ENCODE measurements at places on chromosomes 1 and 21.

DNA sequence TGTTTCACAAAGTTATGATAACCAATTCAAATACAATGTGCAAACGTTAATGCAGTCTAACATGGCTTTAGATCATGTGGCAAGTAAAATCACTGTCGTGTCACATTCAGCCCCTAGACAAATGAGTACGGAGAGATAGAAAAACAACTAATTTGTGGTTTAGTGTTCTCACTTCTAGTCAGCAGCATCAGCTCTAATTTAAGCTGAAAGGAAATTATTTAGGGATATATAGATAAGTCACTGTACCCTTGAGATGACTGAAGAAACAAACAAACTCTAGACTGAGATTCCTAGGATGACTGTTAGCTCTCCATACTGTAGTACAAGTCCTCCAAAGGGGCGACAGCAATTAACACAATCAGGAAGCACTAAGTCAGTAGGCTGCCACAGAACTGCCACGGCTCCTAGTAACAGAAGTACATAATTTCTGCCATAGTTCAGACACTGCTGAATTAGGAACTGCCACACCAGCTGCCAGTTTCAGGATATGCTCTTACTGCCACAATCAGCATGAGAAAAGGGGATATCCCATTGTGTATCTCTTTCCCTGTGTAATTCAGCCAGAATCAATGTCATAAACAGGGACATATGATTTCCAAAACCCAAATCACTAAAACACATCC is 150.4 kb upstream of the NEGR1 start:
- DNase-seq, result no peak

DNA sequence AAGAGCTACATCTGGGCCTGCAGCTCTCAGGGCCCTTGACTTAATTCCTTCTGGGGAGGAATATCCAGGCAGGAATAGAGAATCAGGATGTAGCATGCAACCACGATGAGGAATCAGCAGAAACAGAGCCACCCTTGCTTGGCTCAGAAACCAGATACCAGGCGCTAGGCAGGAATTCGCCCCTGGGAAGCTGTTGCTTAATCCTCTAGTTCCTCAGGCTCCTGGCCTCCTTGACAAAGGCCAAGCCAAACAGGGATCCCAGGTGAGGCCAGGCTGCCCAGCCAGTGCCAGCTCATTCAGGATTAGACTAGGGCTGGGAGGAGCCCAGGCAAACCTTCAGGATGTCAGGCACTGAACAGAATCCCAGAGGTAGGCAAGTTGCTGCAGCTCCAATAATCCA is 48.2 kb upstream of the IRF2BP2 start:
- peak; percentile 37 for DNase-seq

- DNase-seq, result no peak
Measured at GRCh38 chr1:226408285-226409184, 642 bp upstream of the PARP1 start.

DNA sequence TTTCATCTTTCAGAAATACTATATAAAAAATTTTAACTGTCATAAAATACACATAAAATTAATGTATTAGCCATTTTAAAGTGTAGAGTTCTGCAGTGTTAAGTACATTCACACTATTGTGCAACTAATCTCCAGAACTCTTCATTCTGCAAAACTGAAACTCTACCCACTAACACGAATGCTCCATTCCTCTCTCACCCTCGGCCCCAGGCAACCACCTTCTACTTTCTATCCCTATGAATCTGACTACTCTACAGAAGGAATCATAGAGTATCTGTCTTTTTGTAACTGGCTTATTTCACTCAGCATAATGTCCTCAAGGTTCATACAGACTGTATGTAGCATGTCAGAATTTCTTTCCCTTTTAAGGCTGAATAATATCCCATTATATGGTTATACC is 43.4 kb downstream of the LTN1 start:
- no peak for DNase-seq

- no peak for DNase-seq
Measured at GRCh38 chr1:95339377-95339776, 105.4 kb downstream of the RWDD3 start.

All from HS-5 (cell line).